CD4-positive, alpha-beta T cell (primary cell): ENCODE measurements at places on chromosomes 7 and 10.

DNA sequence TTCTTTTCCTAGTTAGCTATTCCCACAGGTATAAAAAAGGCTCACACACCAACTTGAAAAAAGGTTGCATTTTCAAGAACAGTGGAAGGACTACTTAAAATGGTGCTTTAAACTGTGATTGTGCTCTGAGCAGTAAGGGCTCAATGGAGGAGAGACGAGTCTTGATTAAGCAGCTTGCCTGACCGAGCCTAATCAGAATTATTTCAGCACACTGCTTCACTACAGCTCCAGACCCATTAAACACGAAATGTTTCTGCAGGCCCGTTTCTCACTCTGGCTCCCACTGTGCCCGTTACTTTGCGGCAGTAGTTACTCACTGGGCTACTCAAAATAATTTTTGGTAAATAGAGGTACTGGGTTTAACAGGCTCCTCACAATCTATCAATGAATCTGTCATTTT, 126.0 kb downstream of the NRCAM start:
- H3K4me1 ChIP-seq = no peaks in the 10 kb centered on the region
- no peak overlapping the region for H3K4me3 ChIP-seq
- H3K27ac ChIP-seq = no peak overlapping the region
- DNase-seq = no peak

DNA sequence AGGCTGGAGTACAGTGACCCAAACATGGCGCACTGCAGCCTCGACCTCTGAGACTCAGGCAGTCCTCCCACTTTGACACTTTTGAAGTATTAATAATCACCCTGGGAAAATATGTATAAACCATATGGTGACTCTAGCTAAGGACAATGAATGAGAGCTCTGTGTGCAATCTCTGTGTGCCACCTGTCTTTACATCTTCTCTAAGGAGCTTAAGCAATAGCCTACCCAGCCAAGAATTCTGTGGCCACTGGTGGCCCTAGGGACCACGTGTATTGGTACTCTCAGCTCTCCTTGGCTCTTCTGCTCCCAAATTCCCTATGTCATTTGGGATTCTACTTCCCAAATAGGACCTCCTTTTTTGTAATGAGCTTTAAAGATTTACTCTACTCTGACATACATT, 23.7 kb downstream of the FGF8 start:
- no peak overlapping the region for H3K27ac ChIP-seq
- peaks cover 2% of the 10 kb centered on the region for H3K27me3 ChIP-seq
- no peak for DNase-seq

DNA sequence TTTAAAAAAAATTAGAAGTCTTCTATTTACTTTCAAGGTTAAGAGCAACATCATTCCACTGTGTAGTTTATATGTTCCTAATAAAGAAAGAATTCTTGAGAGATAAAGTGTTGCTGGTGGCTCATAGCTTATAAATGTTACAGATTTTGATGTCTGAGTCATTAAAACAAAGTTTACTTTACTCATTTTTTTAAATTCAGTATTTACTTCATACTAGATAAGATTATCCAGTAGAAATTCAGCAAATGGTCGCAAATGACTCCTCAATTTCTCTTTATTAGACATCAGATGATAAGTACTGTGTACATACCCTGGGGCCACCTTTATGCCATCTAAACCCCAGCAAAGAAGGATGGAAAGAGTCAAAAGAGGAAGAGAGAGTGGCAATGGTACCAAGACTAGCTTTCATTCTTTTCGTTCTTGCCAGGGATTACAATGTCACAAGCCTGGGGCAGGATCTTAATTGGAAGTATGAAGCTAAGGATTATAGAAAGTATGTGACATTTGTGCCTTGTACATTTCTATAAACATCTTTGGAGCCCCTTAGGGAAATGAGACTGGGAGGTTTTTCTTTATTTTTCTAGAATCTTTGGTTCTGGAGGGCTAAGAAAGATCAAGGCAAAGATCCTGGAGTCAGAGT, 206.1 kb downstream of the CHRM2 start:
- DNase-seq = no peak
- no peaks in the 10 kb centered on the region for H3K4me1 ChIP-seq
- no peak overlapping the region for H3K27ac ChIP-seq
- H3K36me3 ChIP-seq = no peaks in the 10 kb centered on the region
- H3K4me3 ChIP-seq = no peak overlapping the region
- no peaks in the 10 kb centered on the region for H3K27me3 ChIP-seq

DNA sequence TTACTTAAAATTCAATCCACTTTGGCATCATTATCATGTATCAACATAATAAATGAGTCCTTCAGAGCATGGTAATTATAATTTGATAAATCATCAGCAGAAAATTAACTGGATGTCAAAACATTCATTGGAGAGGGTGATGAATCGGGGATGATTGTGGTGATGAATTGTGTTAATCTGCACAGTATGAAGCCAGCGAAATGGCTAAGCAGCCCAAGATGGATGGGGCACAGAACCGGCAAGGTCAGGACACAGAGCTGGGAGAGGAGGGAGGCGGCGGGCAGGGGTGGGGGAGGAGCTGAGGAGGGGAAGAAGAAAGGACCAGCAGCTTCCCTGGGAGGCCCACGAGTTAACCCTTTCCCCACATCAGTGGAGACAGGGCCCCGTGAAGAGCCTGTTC, 536.1 kb downstream of the LRMDA start:
- no peak overlapping the region for H3K27ac ChIP-seq
- H3K36me3 ChIP-seq = no peaks in the 10 kb centered on the region
- no peaks in the 10 kb centered on the region for H3K4me1 ChIP-seq

- no peak overlapping the region for H3K27ac ChIP-seq
- H3K36me3 ChIP-seq = no peaks in the 10 kb centered on the region
- no peak for DNase-seq
- H3K4me1 ChIP-seq = no peaks in the 10 kb centered on the region
- H3K27me3 ChIP-seq = peaks cover 4% of the 10 kb centered on the region
These were observed 444.0 kb upstream of the NFE2L3 start for GRCh38 chr7:25707768-25708620.

DNA sequence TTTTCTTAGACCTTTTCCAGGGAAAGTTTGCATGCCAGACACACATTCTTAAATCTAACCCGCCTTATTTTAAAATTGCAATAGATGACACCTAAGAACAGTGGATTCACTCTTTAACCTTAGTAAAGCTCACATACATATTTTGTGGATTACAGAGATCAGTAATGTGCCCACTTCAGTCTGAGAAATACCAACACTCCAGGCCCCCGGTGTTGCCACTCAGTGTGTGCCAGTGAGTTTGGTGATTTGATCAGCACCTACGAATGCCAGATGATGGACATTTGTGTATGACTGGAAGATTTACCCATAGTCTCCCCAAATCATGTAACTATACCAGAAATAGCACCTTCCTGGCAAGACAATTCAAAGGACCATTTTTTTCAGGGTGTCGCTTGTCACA, 2.6 kb downstream of the LRRN3 start:
- no peak for DNase-seq
- H3K4me1 ChIP-seq = no peaks in the 10 kb centered on the region
- H3K27ac ChIP-seq = no peak overlapping the region
- peak overlapping the region; percentile 64 for H3K4me3 ChIP-seq
- H3K36me3 ChIP-seq = no peaks in the 10 kb centered on the region

DNA sequence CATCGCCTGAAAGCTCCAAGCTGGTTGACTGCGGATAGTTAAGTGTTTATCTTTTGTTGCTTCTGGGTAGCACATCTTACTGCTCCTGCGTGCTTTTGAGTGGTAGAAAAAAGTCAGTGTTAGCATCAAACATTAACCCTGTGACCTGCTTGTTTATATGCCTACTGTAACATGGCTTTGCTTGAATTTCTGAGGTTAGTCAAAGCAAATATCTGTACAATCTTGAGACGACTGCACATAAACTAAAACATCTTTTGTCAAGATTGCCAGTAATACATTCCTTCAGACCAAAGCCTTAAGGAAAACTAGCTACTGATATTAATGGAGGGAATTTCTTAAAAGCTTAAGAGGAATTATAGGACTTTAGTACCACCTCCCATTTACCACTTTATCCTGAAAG, 163.7 kb downstream of the BAMBI start:
- no peak overlapping the region for H3K4me3 ChIP-seq
- H3K27me3 ChIP-seq = no peaks in the 10 kb centered on the region
- no peak overlapping the region for H3K27ac ChIP-seq
- no peak for DNase-seq

DNA sequence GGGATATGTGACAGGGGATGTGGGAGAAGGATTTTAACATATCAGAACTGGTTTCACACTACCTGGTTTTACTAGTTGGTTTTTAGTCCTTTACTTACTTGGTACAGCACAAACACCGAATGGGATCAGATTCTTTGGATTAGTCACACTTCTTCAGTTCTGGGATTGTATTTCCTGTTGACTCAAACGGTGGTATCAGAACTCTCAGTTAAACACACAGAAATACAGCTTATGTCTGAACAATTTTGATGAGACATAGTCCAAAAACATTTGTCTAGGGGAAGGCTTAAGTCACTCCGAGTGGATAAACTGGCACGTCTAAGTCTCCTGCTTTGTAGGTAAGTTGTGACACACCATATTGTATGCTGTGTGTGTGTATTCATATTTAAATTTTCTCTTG, 480.5 kb downstream of the PHTF2 start:
- no peaks in the 10 kb centered on the region for H3K4me1 ChIP-seq
- no peaks in the 10 kb centered on the region for H3K36me3 ChIP-seq
- no peak overlapping the region for H3K27ac ChIP-seq
- H3K27me3 ChIP-seq = peaks cover 3% of the 10 kb centered on the region

- H3K4me1 ChIP-seq = no peaks in the 10 kb centered on the region
- H3K4me3 ChIP-seq = no peak overlapping the region
- no peaks in the 10 kb centered on the region for H3K36me3 ChIP-seq
- no peak for DNase-seq
These were observed 382.7 kb upstream of the RNF32 start for GRCh38 chr7:156257904-156258303.

- H3K27ac ChIP-seq = no peak overlapping the region
- no peak overlapping the region for H3K4me3 ChIP-seq
- H3K36me3 ChIP-seq = peaks cover 61% of the 10 kb centered on the region
- DNase-seq = no peak
- peaks cover 10% of the 10 kb centered on the region for H3K4me1 ChIP-seq
These were observed 155.5 kb downstream of the RNF216 start for GRCh38 chr7:5625938-5626337.

GRCh38 chr7:157405914-157406810, 69.4 kb downstream of the DNAJB6 start:
- no peak for DNase-seq
- H3K27ac ChIP-seq = no peak overlapping the region
- H3K27me3 ChIP-seq = no peaks in the 10 kb centered on the region
- H3K4me3 ChIP-seq = no peak overlapping the region

GRCh38 chr7:28767356-28767755, 190.8 kb downstream of the TRIL start:
- H3K27me3 ChIP-seq = no peaks in the 10 kb centered on the region
- no peak for DNase-seq
- no peak overlapping the region for H3K4me3 ChIP-seq
- H3K36me3 ChIP-seq = no peaks in the 10 kb centered on the region
- no peaks in the 10 kb centered on the region for H3K4me1 ChIP-seq
- no peak overlapping the region for H3K27ac ChIP-seq

- no peak overlapping the region for H3K4me3 ChIP-seq
- H3K36me3 ChIP-seq = no peaks in the 10 kb centered on the region
- no peak for DNase-seq
- H3K27ac ChIP-seq = no peak overlapping the region
- no peaks in the 10 kb centered on the region for H3K27me3 ChIP-seq
These were observed 45.7 kb downstream of the FAM171A1 start for GRCh38 chr10:15325243-15325943.

DNA sequence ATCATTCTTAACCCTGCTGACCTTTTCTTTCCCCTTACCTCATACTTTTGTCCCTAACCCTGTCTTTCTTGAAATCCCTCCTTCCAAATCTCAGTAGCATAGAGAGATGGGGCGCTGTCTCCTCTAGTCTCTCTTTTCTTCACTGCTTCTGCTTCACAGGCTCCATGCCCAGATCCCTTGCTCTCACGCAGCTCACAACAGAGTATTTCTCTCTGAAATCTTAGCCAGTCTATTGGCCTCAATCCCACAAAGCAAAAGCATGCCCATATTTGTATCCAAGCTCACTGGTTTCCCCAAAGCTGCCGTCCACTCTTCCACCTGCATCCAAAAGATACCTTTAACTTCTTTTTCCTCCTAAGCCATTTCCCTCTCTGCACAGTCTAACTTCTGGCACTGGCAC, 526.8 kb downstream of the PLXDC2 start:
- H3K27me3 ChIP-seq = no peaks in the 10 kb centered on the region
- DNase-seq = no peak
- no peak overlapping the region for H3K27ac ChIP-seq
- no peaks in the 10 kb centered on the region for H3K36me3 ChIP-seq

DNA sequence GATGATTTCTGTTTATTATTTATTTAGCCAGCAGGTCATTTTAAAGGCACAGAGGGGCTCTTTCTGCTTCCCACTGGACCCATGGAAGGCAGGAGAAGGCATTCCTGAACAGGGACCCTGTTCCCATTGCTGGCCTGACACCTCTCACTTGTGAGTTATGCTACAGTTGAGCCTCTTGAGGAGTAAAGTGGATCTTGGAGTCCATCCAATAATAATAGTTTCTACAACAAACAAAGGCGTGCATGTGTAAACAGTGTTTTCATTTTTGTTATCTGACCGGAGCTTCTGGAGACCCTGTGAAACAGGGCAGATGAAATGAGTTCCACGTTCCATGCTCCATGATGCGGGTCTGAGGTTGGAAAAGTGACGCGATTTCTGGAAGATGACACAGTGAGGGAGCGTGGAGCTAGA, 127.3 kb upstream of the HABP2 start:
- no peak overlapping the region for H3K27ac ChIP-seq
- no peak for DNase-seq
- no peak overlapping the region for H3K4me3 ChIP-seq
- H3K36me3 ChIP-seq = no peaks in the 10 kb centered on the region
- H3K4me1 ChIP-seq = no peaks in the 10 kb centered on the region

- H3K4me1 ChIP-seq = no peaks in the 10 kb centered on the region
- no peak for DNase-seq
- no peak overlapping the region for H3K4me3 ChIP-seq
These were observed 112.5 kb upstream of the TCERG1L start for GRCh38 chr10:131424053-131424452.

GRCh38 chr7:14639801-14640200, 262.8 kb downstream of the DGKB start:
- H3K4me1 ChIP-seq = no peaks in the 10 kb centered on the region
- no peaks in the 10 kb centered on the region for H3K36me3 ChIP-seq
- H3K27me3 ChIP-seq = no peaks in the 10 kb centered on the region
- no peak overlapping the region for H3K27ac ChIP-seq

- no peaks in the 10 kb centered on the region for H3K36me3 ChIP-seq
- peaks cover 19% of the 10 kb centered on the region for H3K27me3 ChIP-seq
- H3K4me1 ChIP-seq = peaks cover 6% of the 10 kb centered on the region
These were observed 3.4 kb upstream of the ARHGAP22 start for GRCh38 chr10:48608279-48608681.

DNA sequence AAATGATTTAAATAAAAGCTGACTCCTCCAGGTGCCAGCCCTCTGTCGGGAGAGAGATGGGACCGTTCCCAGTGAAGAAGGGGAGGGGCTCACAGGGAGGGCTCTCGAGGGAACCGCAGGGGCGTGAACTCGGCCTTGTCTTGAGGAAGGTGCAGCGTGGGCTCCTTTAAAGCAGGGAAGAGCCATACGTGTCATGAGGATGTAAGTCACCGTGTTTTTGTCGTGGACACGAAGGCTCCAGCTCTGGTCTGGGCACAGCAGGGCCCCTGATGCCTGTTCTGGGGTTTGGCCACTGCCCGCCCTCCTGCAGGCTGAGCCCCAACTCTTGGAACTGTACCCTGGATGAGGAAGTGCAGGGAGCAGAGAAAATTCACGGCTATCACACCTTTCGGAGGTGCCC, 45.0 kb downstream of the JAKMIP3 start:
- H3K27me3 ChIP-seq = no peaks in the 10 kb centered on the region
- DNase-seq = no peak
- H3K27ac ChIP-seq = no peak overlapping the region
- no peaks in the 10 kb centered on the region for H3K4me1 ChIP-seq
- H3K36me3 ChIP-seq = no peaks in the 10 kb centered on the region
